ENCODE measurements at places on chromosomes 7 and 10. TPM values are rescaled to one million over a fixed set of nuclear protein-coding genes. Genes with fewer than 3 reads are reported as not detected.
A peak's percentile ranks its signal among the peaks of the same experiment; 100 is the strongest.

- no peak overlapping the region for H3K27ac ChIP-seq
- DNase-seq = no peak
- H3K36me3 ChIP-seq = no peaks in the 10 kb centered on the region
- no peak overlapping the region for H3K4me3 ChIP-seq
- H3K4me1 ChIP-seq = no peaks in the 10 kb centered on the region
- H3K27me3 ChIP-seq = no peaks in the 10 kb centered on the region
Measured at GRCh38 chr10:113455947-113456346, 96.9 kb upstream of the HABP2 start.

- H3K4me1 ChIP-seq = no peaks in the 10 kb centered on the region
- no peaks in the 10 kb centered on the region for H3K27me3 ChIP-seq
- H3K36me3 ChIP-seq = no peaks in the 10 kb centered on the region
- no peak overlapping the region for H3K27ac ChIP-seq
- DNase-seq = no peak
- H3K4me3 ChIP-seq = no peak overlapping the region
Measured at GRCh38 chr7:87337331-87337730, 8.1 kb upstream of the CROT start.

GRM3 gene
- not detected for total RNA-seq

JAKMIP3 gene
- 1.6 TPM for total RNA-seq

DNA sequence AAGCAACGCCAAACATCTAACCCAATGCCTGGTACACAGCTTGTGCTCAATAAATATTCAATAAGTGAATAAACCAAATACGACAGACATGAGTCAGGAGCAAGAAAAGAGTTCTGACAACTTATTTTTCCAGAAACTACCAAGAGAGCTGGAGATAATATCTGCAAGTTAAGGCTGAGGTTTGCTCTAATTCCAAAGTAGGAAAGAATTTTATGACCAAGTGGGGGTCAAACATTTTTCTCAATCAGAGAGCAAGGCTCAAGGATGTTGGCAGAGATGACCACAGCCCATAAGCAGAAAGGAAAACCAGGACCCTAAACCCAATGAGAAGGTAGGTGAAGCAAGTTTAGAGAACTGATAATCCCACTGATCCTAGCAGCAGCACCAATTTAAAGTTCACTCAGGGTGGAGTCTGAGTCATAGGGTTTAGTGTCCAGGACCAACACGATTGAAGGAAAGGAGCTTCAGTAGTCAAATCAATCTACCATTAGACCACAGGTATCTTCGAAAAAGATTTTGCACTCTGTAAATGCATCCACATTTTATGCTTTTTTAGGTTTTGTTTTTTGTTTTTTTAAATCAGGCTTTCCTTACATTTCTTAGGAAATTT, 49.3 kb upstream of the KCNIP2 start:
- H3K4me3 ChIP-seq = no peak overlapping the region
- no peak for DNase-seq
- H3K27me3 ChIP-seq = no peaks in the 10 kb centered on the region
- peaks cover 17% of the 10 kb centered on the region for H3K4me1 ChIP-seq

- no peaks in the 10 kb centered on the region for H3K27me3 ChIP-seq
- no peak overlapping the region for H3K27ac ChIP-seq
- no peaks in the 10 kb centered on the region for H3K36me3 ChIP-seq
- no peak for DNase-seq
Measured at GRCh38 chr10:1895691-1896090, 158.4 kb upstream of the ADARB2 start.

LEP gene
- not detected for total RNA-seq

DNA sequence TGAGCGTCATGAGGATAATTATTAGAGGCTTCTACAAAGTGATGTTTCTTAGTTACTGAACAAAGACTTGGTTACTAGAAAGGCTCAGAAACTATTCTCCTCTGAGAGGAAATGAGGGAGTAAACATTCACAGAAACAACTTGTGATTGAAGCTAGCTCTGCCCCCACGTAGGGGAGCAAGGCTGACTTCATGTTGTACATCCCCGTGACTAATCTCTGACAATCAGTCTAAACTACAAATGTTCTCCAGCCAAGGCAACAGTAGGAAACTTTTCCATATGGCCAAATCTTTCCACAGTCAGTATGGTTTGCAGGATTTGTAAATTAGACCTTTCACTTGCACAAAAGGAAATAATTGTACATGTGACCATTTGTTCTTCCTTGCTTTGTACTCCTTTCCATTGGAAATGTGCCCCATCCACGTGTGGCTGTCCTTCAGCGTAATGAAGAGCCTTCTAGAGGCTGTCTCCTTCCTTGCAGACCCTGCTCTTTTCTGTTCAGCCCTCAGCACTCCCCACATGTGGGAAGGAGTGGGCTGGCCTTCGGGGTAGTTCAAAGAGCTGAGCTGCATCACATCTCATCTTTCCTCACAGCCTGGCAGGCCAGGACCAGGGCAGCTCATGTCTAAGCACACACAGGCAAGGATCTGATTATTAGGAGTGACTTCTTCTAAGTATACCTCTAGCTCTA, 93.5 kb downstream of the PCGF5 start:
- H3K4me3 ChIP-seq = no peak overlapping the region
- no peak overlapping the region for H3K27ac ChIP-seq
- H3K27me3 ChIP-seq = no peaks in the 10 kb centered on the region
- H3K36me3 ChIP-seq = no peaks in the 10 kb centered on the region
- no peaks in the 10 kb centered on the region for H3K4me1 ChIP-seq
- no peak for DNase-seq

DNA sequence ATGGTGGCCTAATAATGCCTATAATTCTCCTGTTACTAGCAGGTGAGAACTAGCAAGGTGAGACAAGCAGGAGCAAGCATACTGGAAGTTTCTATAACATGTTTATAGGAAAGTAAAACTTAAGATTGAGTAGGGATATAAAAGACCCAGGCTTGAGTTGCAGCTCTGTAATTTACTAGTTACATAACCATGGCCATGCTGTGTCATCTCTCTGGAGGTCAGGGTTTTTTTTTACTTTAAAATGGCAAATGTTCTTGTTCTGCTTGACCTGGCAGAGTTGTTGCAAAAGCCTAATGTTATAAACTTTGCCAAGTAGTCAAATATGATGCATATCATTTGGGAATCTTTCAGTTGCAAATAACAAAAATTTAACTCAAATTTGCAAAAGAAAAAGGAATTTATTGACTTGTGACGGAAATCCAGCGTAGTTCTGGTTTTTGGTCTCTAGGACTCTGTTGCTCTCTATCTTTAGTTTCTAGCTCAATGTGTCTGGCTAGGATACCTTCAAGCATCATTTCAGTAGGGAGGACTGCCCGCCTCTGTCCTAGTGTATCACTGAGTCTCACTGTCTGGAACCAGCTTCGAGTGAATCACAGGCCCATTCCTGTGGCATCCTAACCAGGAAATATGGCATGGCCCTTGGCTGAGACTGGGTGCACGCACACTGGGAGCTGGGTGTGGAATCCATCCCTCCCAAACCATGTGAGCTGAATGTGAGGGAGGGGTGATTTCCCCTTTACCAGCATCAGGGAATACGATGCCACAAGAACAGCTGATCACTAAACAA, 67.9 kb downstream of the ADAM22 start:
- H3K4me3 ChIP-seq = no peak overlapping the region
- no peaks in the 10 kb centered on the region for H3K27me3 ChIP-seq
- H3K36me3 ChIP-seq = no peaks in the 10 kb centered on the region
- no peak for DNase-seq
- peaks cover 24% of the 10 kb centered on the region for H3K4me1 ChIP-seq

- peaks cover 20% of the 10 kb centered on the region for H3K36me3 ChIP-seq
- H3K27me3 ChIP-seq = no peaks in the 10 kb centered on the region
- no peak overlapping the region for H3K4me3 ChIP-seq
- H3K4me1 ChIP-seq = peaks cover 5% of the 10 kb centered on the region
- no peak for DNase-seq
Measured at GRCh38 chr7:55144333-55145317, 125.8 kb downstream of the EGFR start.

GRCh38 chr7:30321882-30322192, 37.4 kb downstream of the ZNRF2 start:
- no peaks in the 10 kb centered on the region for H3K27me3 ChIP-seq
- no peaks in the 10 kb centered on the region for H3K36me3 ChIP-seq
- peak overlapping the region; percentile 11 for H3K27ac ChIP-seq
- H3K4me1 ChIP-seq = peaks cover 20% of the 10 kb centered on the region

GRCh38 chr10:60424971-60425370, 35.3 kb upstream of the ANK3 start:
- H3K4me1 ChIP-seq = peaks cover 14% of the 10 kb centered on the region
- H3K27me3 ChIP-seq = no peaks in the 10 kb centered on the region
- no peak overlapping the region for H3K27ac ChIP-seq
- no peak for DNase-seq
- H3K36me3 ChIP-seq = no peaks in the 10 kb centered on the region

DNA sequence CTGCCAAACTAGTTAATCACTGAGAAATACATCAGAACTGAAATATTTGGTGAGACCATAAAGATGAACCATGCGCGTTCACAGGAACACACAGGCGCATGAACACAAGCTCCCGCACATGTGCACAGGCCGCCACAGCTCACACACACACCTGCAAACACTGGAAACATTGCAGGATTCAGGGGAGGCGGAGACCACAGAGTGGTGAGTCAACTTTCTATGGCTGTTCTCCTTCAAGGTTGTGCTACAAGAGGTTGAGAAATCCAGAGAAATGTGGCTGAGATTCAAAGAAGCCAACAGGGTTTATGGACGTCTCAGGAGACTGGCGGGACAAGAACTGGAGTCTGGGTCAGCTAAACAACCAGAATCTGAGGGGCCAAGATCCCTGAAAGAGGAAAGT, 17.8 kb downstream of the ESYT2 start:
- peak; percentile 29 for DNase-seq
- H3K27ac ChIP-seq = peak overlapping the region; percentile 72
- no peak overlapping the region for H3K4me3 ChIP-seq
- peaks cover 14% of the 10 kb centered on the region for H3K4me1 ChIP-seq
- no peaks in the 10 kb centered on the region for H3K36me3 ChIP-seq

OIT3 gene
- not detected for total RNA-seq

CHST15 gene
- 104 TPM for total RNA-seq

DNA sequence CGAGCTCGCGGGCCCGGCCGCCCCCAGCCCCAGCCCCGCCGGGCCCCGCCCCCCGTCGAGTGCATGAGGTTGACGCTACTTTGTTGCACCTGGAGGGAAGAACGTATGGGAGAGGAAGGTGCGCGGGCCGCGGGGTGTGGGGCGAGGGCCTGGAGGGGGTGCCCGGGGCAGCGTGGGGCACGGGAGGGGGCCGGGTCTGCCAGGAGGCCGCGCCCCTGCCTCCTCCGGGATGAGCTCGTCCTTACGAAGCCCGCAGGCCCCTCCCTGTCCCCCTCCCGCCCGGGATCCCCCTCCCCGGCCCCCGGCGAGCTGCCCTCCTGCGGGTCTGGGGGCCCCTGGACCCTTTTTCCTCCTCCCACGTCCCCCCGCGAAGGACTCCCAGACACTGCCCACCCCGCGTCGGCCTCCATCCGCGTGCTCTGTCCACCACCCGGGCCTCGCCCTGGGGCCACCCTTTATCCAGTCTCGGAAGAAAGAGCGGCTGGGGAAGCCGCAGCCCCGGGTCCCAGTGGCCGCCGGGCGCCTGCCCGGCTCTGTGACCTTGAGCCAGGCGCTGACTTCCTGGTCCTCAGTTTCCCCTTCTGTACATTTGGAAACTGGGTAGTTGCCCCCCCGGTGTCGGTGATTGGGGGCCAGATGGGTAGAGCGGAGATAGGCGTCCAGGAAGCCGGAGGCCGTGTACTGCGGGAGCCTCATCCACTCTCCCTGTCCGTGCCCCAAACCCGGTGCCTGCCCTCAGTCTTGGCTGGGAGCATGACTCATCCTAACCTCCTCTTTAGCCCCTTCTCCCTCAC, 521 bp downstream of the LIMK1 start:
- peaks cover 22% of the 10 kb centered on the region for H3K4me1 ChIP-seq
- H3K27me3 ChIP-seq = no peaks in the 10 kb centered on the region
- H3K4me3 ChIP-seq = peak overlapping the region; percentile 43
- no peaks in the 10 kb centered on the region for H3K36me3 ChIP-seq
- DNase-seq = peak; percentile 41

DNA sequence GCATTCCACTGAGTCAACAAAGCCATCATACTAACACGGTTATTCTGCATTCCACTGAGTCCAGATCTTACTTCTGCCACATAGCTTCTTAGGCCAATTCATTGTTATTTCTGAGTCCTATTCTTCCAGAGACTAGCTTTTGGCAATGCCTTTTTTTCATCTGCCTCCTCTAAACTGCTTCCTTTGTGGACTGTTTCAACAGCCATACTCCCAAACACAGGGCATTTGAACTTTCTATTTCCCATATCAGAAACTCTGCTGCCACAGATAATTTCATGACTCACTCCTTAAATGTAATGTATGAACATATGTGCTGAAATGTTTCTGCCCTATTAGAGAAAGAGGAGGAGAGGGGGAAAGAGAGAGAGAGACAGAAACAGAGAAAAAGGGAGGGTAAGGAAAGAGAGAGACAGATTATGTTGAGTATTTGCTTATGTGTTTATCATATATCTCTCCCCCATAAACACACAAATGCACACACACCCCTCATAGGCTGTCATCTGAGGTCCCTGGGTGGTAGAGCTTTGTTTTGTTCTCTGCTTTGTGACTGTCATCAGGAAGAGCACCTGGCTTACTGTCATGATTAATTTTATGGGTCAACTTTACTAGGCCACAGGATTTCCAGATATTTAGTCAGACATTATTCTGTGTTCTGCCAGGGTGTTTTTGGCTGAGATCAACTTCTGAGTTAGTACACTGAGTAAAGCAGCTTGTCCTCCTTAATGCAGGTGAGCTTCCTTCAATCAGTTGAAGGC, 308.0 kb upstream of the KCND2 start:
- no peak overlapping the region for H3K27ac ChIP-seq
- no peaks in the 10 kb centered on the region for H3K36me3 ChIP-seq
- H3K4me3 ChIP-seq = no peak overlapping the region
- no peak for DNase-seq
- H3K4me1 ChIP-seq = no peaks in the 10 kb centered on the region

DNA sequence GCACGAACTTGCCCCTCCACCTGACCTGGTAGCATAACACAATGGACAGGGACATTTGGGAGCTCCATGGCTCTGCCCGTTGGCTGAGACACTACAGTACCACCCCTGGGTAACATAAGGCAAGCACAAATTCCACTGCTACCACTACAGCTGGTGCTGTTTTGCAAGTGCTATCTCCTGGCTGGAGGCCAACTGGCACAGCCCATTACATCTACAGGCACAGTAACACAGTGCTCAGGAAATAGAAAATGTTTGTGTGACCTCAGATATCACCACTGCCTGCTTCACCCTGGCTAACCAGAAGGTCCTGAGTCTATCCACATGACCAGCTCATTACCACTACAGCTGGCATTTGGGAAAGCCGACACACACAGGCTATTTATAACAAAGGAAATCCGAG, 631.1 kb upstream of the MBL2 start:
- H3K36me3 ChIP-seq = no peaks in the 10 kb centered on the region
- no peak overlapping the region for H3K4me3 ChIP-seq
- DNase-seq = peak; percentile 89

DNA sequence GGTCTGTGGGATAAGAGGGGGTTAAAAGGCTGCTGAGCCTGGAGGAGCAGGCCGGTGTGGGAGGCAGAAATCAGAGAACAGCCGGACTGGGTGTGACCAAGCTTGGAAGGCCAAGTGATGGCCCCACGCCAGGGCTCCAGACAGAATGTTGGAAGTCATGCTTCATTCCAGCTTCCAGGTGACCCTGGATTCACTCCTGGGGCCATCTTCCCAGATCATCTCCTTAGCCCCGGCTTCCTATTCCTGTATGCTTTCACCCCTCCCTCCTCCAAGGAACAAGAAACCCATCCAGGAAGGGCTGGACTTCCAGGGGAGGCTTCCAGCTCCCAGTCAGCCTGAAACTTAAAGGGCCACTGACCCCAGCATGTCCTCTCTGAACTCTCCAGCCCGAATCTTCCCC, 1.0 kb downstream of the INMT start:
- H3K27ac ChIP-seq = peak overlapping the region; percentile 67
- H3K27me3 ChIP-seq = no peaks in the 10 kb centered on the region
- no peaks in the 10 kb centered on the region for H3K4me1 ChIP-seq
- peak; percentile 62 for DNase-seq
- no peaks in the 10 kb centered on the region for H3K36me3 ChIP-seq
- H3K4me3 ChIP-seq = no peak overlapping the region

Measured in thyroid gland (tissue), 4 donors.